Stimulated activated naive CD8-positive, alpha-beta T cell treated with anti-CD3 and anti-CD28 coated beads, Interleukin-15, Interleukin-2, amounts not matched to agents 100 U/mL and 50 U/mL, for 24 hours (primary cell): ENCODE measurements at places on chromosomes 13 and 19.

GRCh38 chr13:27257233-27257568, 5.8 kb downstream of the RPL21 start:
- no peak for DNase-seq

DNA sequence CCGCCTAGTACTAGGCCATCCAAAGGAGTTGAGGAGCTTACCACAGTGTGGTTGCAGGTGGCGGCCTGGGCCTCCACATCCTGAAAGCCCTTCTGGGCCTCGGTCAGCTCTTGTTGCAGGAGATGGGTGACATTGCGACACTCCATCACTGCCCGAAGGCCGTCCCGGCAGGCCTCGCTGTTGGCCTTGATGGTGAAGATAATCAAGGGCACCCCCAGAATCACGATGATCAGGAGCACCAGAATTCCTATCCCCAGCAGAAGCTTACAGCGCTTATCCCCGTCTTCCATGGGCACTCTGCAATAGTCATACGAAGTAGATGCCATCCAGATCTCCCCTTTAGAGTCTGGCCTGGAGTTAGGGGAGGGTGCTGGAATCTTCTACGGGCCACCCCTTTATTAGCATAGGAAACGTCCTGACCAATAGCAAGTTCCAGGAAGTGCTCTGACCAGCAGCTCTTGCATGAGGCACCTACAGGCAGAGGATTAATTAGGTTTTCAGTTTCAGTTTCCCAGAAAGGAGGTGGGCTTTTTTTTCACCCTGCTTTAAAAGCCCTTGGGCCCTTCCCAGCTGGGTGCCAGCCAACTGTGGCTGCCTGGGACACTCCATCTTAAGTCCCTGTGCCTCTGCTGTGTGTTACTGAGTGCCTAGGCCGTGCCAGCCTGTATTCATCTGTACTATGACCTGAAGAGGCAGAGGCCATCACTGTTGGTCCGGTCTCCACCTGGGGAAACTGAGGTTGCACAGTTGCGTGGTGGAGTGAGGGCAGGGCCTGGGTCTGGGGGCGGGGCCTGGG, at the start of gene BST2:
Gene BST2 (minus strand): TSS at position 381 of the 796 bp plus-strand sequence. CDS start 55 bp downstream, at position 326.
- peak; percentile 61 for DNase-seq

DNA sequence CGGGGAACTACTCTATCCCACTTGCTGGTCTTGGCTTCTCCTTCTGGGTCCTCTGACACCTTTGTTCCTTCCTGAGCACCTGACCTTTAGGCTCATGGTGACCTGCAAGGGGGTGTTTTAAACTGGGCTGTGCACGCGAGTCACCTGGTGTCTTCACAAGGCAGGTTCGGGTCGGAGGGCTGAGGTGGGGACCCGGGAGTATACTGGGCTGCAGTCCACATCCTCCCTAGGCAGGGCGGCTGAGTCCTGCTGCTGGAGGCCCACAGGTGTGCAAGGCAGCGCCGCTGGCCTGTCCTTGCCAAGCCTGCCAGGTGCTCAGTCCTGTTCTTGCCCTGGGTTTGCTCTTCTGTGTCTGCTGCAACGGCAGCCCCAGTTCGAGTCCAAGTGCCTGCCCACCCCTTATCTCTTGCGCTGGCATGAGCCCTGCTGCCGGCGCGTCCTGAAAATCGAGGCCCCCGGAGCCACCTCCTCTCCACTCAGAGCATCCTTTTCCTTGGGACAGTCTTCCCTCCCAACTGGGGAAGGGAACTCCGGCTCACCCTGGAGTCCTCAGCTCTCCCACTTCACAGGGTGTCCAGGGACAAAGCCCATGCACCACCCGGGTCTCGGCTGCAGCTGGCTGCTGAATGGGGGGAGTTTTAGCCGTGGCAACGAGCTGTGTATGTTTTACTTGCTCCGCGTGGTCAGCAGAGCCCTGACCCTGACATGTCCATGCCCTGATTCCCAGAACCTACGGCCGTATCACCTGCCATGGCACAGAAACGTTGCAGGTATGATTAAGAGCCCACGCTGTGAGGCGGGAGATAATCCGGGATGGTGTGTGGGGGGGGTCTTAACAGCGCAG, 193.5 kb downstream of the TEX29 start:
- DNase-seq = no peak

GRCh38 chr19:39419003-39419402, 6.5 kb downstream of the PLEKHG2 start:
- DNase-seq = no peak

DNA sequence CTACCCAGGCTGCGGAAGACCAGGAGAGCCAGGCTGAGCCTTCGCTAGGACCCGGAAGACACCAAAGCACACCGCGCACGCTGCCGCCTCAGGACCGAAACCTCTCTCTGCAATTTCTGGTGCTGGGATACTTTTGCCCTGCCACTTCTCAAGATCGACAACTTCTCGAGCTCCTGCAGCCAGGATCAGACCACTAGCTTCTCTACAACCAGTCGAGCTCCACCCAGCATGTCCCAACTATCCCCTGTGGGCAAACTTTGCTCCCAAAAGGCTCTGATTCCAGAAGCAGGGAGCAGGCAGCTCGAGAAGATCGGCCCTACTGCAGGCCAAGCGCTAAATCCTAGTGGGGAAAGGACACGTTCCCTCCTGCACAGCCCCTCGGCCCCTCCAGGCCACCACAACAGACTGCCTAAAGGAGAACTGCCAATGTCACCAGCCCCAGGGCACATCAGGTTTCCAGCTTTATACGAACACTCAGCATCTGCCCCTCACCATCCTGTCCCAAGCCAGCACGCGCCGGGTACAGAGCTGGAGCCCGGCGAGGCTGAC, 979 bp downstream of the AKAP8 start:
- DNase-seq = peak; percentile 55

DNA sequence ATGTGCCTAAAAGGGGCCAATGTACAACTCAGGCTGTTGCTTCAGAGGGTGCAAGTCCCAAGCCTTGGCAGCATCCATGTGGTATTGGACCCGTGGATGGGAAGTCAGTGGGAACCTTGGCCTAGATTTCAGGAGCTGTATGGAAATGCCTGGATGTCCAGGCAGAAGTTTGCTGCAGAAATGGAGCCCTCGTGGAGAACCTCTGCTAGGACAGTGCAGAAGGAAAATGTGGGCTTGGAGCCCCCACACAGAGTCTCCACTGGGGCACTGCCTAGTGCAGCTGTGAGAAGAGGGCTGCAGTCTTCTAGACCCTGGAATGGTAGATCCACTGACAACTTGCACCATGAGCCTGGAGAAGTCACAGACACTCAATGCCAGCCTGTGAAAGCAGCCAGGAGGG, 28.5 kb downstream of the GPC5 start:
- no peak for DNase-seq
